Colonic mucosa (tissue), 4 donors: ENCODE measurements at places on chromosomes 1 and 21.

DNA sequence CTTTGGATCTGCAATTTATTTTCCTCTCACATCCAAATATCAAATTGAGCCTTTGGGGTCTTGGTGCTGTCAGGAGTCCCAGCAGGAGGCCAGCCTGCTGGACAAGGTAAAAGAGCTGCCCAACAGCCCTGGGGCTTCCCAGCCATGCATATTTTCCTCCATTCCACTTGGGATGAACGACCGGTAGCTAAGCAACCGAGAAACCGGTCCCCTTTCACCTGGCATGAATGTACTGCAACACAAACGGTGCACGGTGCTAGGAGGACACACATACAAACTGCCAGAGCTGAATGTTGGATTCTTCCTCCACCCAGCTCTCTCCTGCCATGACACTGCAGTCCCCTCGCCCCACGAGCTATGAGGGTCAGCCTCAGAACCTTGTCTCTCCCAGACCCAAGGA lies 42.7 kb downstream of the BCAR3 start:
- H3K36me3 ChIP-seq = no peaks in the 10 kb centered on the region
- no peaks in the 10 kb centered on the region for H3K27me3 ChIP-seq
- H3K4me1 ChIP-seq = no peaks in the 10 kb centered on the region
- DNase-seq = no peak

DNA sequence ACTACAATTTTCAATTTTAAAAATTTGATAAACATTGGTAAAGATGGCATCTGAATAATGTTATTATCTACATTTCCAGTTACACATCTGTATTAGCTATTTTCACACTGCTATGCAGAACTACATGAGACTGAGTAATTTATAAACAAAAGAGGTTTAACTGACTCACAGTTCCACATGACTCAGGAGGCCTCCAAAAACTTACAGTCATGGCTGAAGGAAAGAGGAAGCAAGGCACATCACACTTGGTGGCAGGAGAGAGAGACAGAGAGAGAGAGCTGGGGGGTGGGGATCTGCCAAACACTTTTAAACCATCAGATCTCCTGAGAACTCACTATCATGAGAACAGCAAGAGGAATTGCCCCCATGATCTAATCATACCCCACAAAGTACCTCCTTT lies 850.0 kb downstream of the LTN1 start:
- no peak for DNase-seq
- no peaks in the 10 kb centered on the region for H3K36me3 ChIP-seq
- H3K27me3 ChIP-seq = no peaks in the 10 kb centered on the region
- no peak overlapping the region for H3K27ac ChIP-seq
- H3K4me1 ChIP-seq = no peaks in the 10 kb centered on the region
- no peak overlapping the region for H3K4me3 ChIP-seq

DNA sequence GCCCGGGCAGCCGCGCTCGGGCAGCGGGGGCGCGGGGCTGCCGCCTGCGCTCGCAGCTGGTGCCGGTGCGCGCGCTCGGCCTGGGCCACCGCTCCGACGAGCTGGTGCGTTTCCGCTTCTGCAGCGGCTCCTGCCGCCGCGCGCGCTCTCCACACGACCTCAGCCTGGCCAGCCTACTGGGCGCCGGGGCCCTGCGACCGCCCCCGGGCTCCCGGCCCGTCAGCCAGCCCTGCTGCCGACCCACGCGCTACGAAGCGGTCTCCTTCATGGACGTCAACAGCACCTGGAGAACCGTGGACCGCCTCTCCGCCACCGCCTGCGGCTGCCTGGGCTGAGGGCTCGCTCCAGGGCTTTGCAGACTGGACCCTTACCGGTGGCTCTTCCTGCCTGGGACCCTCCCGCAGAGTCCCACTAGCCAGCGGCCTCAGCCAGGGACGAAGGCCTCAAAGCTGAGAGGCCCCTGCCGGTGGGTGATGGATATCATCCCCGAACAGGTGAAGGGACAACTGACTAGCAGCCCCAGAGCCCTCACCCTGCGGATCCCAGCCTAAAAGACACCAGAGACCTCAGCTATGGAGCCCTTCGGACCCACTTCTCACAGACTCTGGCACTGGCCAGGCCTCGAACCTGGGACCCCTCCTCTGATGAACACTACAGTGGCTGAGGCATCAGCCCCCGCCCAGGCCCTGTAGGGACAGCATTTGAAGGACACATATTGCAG lies 3.0 kb downstream of the ARTN start:
- peaks cover 18% of the 10 kb centered on the region for H3K4me1 ChIP-seq
- H3K27ac ChIP-seq = peak overlapping the region; percentile 50
- H3K27me3 ChIP-seq = peaks cover 5% of the 10 kb centered on the region
- DNase-seq = peak; percentile 40
- no peaks in the 10 kb centered on the region for H3K36me3 ChIP-seq

DNA sequence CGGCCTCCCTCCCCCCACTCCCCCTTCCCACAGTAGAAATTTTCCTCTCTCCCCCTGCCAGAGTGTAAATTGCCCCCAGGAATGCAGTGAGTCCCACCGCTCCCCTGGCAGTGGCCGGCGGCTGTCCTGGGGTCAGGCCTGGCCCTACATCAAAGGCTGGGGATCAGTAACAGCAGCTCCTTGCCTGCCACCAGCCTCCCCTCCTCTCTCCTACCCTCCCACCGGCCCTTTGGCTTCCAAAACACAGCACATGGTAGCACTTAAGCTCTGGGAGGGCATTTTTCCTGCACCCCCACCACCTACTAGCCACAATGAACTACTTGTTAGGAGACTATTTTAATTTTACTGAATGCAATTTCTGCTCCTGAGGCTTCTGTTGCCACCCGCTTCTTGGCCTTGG lies 9.0 kb upstream of the COL8A2 start:
- no peak overlapping the region for H3K4me3 ChIP-seq
- no peaks in the 10 kb centered on the region for H3K36me3 ChIP-seq
- no peak overlapping the region for H3K27ac ChIP-seq
- no peaks in the 10 kb centered on the region for H3K27me3 ChIP-seq
- H3K4me1 ChIP-seq = no peaks in the 10 kb centered on the region

GRCh38 chr1:50497007-50497406 lies 73.8 kb upstream of the DMRTA2 start:
- no peaks in the 10 kb centered on the region for H3K4me1 ChIP-seq
- no peak for DNase-seq
- no peak overlapping the region for H3K4me3 ChIP-seq
- H3K36me3 ChIP-seq = no peaks in the 10 kb centered on the region
- H3K27me3 ChIP-seq = no peaks in the 10 kb centered on the region
- H3K27ac ChIP-seq = no peak overlapping the region

GRCh38 chr1:199811163-199811562 lies 216.3 kb upstream of the NR5A2 start:
- no peaks in the 10 kb centered on the region for H3K4me1 ChIP-seq
- no peak overlapping the region for H3K27ac ChIP-seq
- no peaks in the 10 kb centered on the region for H3K36me3 ChIP-seq
- DNase-seq = no peak
- no peaks in the 10 kb centered on the region for H3K27me3 ChIP-seq
- H3K4me3 ChIP-seq = no peak overlapping the region

- H3K4me3 ChIP-seq = no peak overlapping the region
- no peak for DNase-seq
- no peaks in the 10 kb centered on the region for H3K4me1 ChIP-seq
- no peak overlapping the region for H3K27ac ChIP-seq
- H3K36me3 ChIP-seq = peaks cover 12% of the 10 kb centered on the region
These were observed 6.4 kb upstream of the TMCO2 start for GRCh38 chr1:40241362-40241761.
